K562 (cell line): ENCODE measurements at places on chromosomes 1 and 21. TPM values are rescaled to one million over a fixed set of nuclear protein-coding genes. Genes with fewer than 3 reads are reported as not detected.

Gene HFM1
- 2.9 and 3.3 TPM in 2 replicates for total RNA-seq

- no peak for DNase-seq
These were observed 31.5 kb downstream of the C1orf198 start for GRCh38 chr1:230836793-230837192.

Gene TSTD1
- total RNA-seq = 0.38 and 0.53 TPM in 2 replicates

GRCh38 chr1:15513192-15513591, 10.8 kb downstream of the CASP9 start:
- no peak for DNase-seq

Gene FCRL5
- not detected in 2 replicates for total RNA-seq

Gene RPE65
- not detected in 2 replicates for total RNA-seq

- no peak for DNase-seq
These were observed 7.2 kb upstream of the DSCAM start for GRCh38 chr21:40853956-40854688.

- no peak for DNase-seq
These were observed 42.8 kb downstream of the SLC37A1 start for GRCh38 chr21:42556476-42556875.

DNA sequence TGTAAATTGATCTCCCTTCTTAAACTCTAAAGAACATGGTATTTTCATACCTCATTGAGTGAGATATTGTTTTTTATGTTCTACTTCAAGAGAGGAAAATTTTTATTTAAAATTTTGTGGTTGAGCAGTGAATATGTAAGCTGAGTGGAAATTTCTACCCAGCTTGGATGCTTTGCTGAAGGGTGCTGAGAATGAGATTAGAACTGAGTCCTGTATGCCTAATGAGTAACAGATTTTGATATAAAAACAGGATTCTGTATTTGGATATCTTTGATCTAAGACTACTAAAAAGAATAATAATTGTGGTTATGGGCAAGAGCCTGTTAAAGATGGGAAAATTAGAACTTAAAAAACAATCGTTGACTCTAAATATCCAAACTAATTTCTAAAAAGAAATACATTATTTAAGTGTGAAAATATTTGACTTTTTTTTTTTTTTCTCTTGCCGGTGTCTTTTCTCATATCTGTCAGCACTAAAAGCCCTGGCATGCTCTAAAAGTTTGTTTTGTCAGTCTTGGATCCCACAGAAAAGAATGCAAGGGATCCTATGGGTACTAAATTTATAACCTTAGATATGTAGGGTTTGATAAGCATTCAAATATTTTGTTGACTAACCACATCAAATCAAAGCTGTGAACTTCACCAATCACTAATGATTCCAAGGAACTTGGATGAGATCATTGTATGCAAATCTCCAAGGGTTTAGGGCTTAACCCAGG, 652.3 kb downstream of the PTPRC start:
- no peak for DNase-seq
